Mesothelial cell of epicardium (in vitro differentiated cells): ENCODE measurements at places on chromosomes 7 and 10. TPM values are rescaled to one million over a fixed set of nuclear protein-coding genes. Genes with fewer than 3 reads are reported as not detected.
A peak's percentile ranks its signal among the peaks of the same experiment; 100 is the strongest.

DNA sequence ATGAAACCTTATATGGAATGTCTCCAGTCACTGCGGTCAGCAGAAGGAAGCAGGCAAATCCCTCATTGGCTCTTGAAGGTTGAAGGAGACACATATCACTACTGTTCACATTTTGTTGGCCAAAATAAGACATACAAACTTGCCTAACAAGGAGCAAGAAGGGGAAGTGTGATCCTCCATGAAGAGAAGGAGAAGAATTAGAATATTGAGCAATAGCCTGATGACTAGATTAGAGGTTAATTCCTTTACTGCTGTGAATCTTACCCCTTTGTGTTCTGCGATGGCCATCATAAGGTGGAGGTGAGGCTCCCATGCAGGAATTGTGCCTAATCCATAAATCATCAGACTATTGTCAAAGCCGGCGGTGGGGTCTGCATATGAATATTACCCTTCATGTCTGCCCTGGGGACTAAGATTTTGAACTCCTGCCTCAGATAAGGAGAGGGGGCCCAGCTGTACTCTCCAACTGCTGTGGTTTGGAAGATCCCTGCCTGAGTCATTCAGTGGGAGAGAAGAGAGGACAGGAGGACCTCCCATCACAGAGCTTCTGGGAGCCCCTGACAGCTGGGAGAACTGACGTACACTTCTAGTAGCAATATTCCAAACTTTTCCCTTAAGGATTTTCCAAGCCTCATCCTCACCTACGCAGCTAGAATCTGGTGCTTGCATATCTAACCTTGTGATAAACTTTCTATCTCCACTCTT is 398.5 kb downstream of the REEP3 start:
- no peaks in the 10 kb centered on the region for H3K36me3 ChIP-seq
- H3K4me3 ChIP-seq, result no peak overlapping the region
- DNase-seq, result no peak
- H3K27me3 ChIP-seq, result no peaks in the 10 kb centered on the region

DNA sequence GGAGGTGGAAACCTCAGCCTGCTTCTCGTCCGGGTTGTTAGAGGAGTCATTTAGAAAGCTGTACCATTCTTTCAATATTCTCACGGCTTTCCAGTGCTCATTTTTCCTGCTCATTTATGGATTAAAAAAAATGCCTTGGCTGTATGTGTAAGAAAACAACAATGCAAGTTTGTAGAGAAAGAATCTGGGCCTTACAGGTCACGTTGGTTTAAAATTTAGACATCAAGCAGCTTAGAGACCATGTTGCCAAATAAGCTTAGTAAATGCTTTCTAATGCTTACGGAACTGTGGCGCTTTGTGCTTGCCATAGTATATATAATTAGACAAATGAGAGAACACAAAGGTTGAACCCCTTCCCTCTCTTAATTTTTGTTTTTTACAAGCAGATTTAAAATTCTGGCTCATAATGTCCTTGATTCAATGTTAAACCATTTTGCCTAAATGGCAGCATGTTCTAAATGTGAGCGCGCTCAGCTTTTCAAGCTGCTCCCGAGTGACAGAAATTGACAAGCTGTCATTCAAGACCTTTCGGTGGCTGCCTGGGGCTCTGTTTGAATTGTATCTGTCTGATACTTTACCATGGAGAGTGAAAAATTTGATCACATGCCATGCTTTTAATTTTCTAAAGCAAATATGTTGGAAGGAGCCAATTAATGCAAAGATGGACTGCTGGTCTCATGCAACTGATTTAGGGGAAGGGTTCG is 1.1 kb downstream of the ARMS2 start:
- H3K4me3 ChIP-seq, result no peak overlapping the region
- peaks cover 7% of the 10 kb centered on the region for H3K4me1 ChIP-seq
- no peak overlapping the region for H3K27ac ChIP-seq
- DNase-seq, result no peak

DNA sequence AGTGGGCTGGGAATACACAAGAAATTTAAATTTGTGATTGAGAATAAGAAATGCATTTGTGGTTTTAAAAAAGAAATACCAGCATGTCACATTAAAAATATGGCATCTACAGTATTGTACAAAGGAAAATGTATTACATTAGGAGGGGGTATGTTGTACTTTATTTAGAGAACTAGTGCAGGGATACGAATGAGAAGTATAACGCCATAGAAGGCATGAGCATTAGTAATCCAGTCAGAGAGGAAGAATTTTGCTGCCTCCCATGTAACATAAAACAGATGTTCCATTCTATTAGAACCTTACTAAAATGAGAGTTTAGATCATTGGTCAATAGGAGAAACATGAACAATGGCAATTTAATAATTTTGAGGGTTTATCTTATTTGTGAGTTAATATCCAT is 182.2 kb downstream of the ADK start:
- H3K27me3 ChIP-seq, result no peaks in the 10 kb centered on the region
- H3K4me3 ChIP-seq, result no peak overlapping the region
- H3K36me3 ChIP-seq, result peaks cover 12% of the 10 kb centered on the region
- DNase-seq, result no peak
- H3K4me1 ChIP-seq, result peaks cover 8% of the 10 kb centered on the region

DNA sequence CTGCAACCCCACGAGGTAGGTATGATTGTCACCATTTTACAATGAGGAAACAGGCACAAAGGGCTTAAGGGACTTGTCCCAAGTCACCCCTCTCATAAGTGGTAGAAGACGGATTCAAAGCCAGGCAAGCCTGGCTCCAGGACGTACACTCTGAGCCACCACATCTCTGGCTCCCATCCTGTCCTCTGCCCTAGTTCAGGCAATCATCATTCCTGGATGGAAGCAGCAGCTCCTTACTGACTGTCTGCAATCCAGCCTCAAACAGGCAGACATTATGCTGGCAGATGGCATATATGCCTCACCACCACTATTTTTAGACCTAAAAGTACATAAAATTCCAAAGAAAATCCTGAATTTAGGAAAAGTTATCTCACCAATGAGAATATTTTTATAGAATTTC is 100.7 kb downstream of the USP6NL start:
- peaks cover 8% of the 10 kb centered on the region for H3K4me1 ChIP-seq
- peaks cover 15% of the 10 kb centered on the region for H3K36me3 ChIP-seq
- H3K4me3 ChIP-seq, result no peak overlapping the region
- H3K27ac ChIP-seq, result no peak overlapping the region

DNA sequence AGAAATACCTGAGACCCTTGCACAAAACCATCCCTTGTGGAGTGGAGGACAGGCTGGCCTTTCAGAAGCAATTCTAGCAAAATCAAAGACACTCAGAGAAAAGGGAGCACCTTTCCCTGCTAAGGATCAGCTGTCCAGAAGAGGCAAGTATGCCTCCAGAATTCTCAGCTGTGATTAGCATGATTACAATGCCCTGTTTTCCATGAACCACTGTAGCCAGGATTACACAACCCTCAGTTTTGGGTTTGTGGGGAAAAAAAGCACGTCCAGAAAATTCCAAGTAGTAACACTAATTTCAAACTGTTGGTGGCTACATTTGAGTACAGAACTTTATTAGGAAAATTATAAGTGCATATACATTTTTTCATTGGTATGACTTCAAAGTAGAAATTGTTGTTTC is 15.0 kb downstream of the CXCL12 start:
- no peak overlapping the region for H3K27ac ChIP-seq
- no peak for DNase-seq
- H3K4me3 ChIP-seq, result no peak overlapping the region
- H3K36me3 ChIP-seq, result no peaks in the 10 kb centered on the region
- H3K4me1 ChIP-seq, result peaks cover 2% of the 10 kb centered on the region

DNA sequence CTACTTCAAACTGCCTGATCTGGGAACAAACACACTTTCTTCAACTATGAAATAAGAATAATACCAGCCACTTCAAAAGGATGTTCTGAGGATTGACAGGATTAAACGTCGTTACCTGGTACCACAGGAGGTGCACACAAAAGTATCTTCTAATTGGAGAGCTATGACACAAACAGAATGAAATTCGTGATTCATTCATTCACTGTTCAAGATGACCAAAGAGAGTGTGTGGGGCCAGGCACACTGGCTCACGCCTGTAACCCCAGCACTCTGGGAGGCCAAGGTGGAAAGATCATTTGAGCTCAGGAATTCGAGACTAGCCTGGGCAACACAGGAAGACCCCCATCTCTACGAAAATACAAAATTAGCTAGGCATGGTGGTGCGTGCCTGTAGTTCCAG is 50.9 kb downstream of the SFMBT2 start:
- H3K27ac ChIP-seq, result no peak overlapping the region
- no peak overlapping the region for H3K4me3 ChIP-seq
- no peak for DNase-seq
- peaks cover 4% of the 10 kb centered on the region for H3K36me3 ChIP-seq
- peaks cover 76% of the 10 kb centered on the region for H3K27me3 ChIP-seq

DNA sequence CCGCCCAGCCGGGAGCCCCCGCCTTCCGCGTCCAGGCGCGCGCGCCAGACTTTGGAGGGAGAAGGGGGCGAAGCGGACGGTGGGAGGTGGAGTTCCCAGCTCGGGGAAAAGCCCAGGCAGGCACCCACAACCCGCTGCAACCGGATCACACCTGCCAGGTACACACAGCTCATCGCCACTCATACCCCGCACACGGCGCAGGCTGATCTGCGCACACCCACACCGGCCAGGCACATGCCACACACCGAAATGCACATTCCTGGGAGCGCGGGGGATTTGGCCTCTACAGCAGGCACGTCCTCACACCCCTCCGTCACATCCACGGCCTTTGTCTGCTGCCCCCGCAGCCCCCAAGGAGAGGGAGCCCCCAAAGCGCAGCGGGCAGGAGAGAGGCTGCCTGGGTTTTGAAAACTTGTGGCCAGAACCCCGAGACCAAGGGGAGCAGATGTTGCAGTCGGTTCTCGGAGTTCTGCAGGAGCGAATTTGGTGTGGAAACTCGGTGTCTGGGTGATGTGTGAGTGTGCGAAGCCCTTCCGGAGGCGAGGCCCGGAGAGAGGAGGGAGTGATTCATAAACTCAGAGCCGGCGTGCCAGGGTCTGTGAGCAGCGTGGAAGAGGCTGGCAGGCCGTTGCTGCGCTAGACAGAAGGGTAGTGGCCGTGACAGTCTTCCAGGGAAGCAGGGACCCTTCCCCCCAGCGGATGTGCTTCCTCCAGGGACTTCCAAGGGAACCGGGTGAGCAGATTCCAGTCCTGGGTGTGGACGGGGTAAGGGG is 734 bp downstream of the CHST3 start:
- H3K4me1 ChIP-seq, result peaks cover 42% of the 10 kb centered on the region
- H3K4me3 ChIP-seq, result peak overlapping the region; percentile 97
- peak overlapping the region; percentile 52 for H3K27ac ChIP-seq
- no peaks in the 10 kb centered on the region for H3K27me3 ChIP-seq
- DNase-seq, result peak; percentile 60

DNA sequence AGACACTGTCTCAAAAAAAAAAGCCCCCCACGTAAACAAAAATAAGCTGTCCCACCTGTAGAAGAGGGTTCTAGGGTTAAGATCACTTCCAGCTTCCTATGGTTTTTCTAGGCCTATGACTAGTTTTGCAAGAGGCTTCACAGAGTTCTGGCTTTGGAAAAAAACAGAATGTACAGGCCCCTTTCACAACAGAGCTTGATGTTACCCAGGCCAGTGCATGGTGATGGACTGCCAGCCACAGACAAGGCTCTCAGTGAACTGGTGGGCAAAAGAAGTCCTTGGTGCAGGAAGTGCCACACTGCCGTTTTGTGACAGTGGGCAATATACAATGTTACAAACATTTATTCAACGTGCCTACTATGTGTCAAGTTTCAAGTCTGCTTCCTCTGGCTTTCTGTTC is 18.3 kb upstream of the EFCAB10 start:
- H3K27me3 ChIP-seq, result no peaks in the 10 kb centered on the region
- no peaks in the 10 kb centered on the region for H3K4me1 ChIP-seq
- no peak overlapping the region for H3K4me3 ChIP-seq
- DNase-seq, result no peak
- H3K27ac ChIP-seq, result no peak overlapping the region
- H3K36me3 ChIP-seq, result no peaks in the 10 kb centered on the region

GRCh38 chr7:70775570-70776156 is 356.3 kb upstream of the GALNT17 start:
- H3K4me3 ChIP-seq, result no peak overlapping the region
- DNase-seq, result no peak
- H3K4me1 ChIP-seq, result peaks cover 7% of the 10 kb centered on the region
- H3K27me3 ChIP-seq, result no peaks in the 10 kb centered on the region
- H3K36me3 ChIP-seq, result peaks cover 65% of the 10 kb centered on the region
- H3K27ac ChIP-seq, result no peak overlapping the region

GRCh38 chr10:48197236-48197899 is 77.1 kb downstream of the FRMPD2 start:
- no peaks in the 10 kb centered on the region for H3K36me3 ChIP-seq
- H3K27ac ChIP-seq, result no peak overlapping the region
- no peak overlapping the region for H3K4me3 ChIP-seq
- no peak for DNase-seq

DNA sequence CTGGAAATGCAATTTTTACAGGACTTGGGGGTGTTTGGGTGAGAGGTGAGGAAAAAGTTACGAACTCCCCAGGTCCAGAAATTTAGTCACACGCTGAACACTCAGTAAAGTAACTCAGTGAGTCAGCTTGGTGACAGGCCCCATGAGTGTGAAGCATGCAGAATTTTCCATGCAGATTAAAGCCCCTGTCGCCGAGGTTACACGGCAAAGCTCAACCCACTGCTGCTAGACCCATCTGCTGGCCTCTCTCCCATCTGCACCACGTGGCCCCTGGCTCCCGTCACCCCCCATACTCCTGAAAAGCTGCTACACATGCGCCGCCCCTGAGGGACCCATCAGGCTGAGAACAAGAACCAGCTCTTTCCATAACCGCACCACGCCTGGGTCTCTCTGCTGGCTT is 7.0 kb upstream of the MMP21 start:
- H3K27me3 ChIP-seq, result no peaks in the 10 kb centered on the region
- DNase-seq, result no peak
- H3K4me1 ChIP-seq, result peaks cover 4% of the 10 kb centered on the region

DNA sequence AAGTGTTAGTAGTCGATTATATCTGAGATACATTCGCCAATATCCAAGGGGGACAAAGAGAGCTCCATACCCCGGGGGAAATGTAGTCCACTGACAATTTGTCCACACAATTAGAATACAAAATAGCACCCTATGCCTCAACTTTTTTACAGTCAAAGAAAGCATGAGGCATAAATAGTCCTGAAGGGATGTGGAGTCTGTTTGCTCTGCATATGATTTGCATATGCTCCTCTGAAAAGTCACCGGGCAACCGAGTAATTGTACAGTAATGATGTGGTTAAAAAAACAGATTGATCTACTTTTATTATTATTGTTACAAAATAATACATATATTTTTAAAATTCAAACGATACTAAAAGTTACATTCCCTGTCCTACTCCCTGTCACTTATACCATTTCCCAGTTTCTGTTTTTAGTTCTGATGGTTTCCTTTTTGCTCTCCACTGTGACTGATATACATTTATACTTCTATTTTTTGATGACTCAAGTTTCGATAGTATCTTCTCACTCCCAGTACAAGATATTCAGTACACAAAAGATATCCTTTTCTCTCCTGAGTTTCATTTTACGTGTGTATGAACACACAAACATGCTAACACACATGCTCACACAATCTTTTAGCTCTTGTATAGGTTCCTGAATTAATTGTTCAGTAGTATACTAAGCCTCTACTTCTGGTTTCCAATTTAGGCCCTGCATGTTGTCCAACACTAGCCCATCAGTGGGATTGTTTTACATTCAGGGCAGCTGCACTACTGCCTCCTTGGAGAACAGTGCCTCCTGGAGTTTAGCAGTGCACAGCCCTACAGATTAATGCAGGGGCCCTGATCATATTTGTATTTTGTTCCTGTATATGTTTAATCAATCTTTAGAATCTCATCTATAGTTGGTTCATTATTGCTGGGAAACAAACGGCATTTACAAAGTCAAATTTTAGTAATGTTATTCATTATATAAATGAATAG is 130.9 kb downstream of the TES start:
- H3K36me3 ChIP-seq, result no peaks in the 10 kb centered on the region
- H3K4me1 ChIP-seq, result peaks cover 3% of the 10 kb centered on the region
- H3K27ac ChIP-seq, result no peak overlapping the region
- DNase-seq, result no peak

The TOMM7 gene
- total RNA-seq, result 161 to 179 TPM (median 176 TPM) in 3 replicates

The LHFPL3 gene
- total RNA-seq, result not detected in 3 replicates

The KIF20B gene
- 19.5 to 20.4 TPM (median 20.3 TPM) in 3 replicates for total RNA-seq

The HOXA5 gene
- total RNA-seq, result 128 to 133 TPM (median 133 TPM) in 3 replicates

The RHBDD2 gene
- 52.5 to 54.7 TPM (median 53.7 TPM) in 3 replicates for total RNA-seq
